ENCODE measurements at places on chromosomes 16 and 17.
A peak's percentile ranks its signal among the peaks of the same experiment; 100 is the strongest.

DNA sequence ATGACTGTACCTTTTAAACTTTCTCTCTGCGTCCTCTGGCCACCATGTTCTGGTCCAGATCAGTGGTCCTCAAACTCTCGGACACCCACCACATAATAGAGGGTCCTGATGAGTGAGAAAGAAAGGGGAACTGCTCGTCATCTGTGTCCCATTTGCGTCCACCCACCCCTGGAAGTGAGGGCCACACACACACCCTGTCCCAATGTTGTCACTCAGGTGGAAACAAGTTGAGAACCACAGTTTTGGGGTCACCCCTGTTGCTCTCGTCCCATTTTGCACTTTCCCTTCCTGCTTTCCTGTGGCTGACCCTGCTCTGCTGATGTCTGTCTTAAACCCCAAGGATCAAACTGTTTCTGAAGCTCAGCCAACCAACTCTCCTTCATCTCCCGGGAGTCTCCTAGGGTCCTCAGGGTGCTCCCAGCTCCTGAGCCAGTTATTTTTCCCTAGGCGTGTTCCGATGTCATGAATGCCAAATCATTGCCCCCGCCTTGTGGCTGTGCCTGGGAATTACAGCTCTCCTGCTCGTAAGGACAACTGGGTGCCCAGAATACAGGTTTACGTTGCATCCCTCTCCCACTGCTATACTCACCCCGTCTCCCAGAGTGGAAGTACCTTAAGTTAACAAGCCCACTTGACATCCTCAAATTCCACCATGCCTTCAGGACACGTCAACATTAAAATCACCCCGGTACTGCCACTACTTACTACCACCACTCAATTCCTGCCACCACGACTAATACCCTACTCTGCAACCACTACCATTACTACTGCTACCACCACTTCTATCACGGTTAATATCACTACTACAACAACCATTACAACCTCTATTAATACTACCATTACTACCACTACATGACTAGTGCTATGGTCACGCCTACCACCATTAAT, 26.0 kb upstream of the HNF1B start:
- peak; percentile 23 for DNase-seq

DNA sequence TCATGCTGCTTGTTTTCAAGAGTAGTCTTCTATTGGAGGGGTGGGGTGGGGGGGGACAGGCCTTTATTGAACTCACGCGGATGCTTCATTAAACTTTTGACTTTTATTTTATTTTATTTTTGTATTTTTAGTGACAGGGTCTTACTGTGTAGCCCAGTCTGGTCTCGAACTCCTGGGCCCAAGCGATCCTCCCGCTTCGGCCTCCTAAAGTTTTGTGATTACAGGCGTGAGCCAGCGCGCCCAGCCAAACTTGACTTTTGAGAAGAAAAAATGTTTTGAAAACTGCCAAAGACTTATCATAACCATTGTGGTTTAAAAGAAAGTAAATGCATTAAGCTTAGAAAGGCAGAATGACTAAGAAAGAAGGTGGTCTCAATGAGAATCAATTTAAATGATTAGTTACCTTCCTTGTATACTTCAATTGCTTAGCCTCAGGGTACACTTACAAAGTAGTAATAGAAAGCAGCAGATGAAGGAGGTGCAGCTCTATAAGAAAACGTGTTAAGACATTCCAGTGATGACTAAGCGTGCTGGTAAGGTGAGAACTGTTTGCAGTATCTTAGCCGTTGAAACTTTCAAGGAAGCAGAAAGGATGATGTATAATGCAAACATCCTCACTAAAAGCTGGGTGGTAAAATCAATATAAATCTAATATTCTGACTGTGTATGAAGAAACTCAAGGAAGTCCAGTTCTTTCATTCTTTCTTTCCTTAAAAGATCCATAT, 1.2 kb downstream of the AP2B1 start:
- DNase-seq = no peak

DNA sequence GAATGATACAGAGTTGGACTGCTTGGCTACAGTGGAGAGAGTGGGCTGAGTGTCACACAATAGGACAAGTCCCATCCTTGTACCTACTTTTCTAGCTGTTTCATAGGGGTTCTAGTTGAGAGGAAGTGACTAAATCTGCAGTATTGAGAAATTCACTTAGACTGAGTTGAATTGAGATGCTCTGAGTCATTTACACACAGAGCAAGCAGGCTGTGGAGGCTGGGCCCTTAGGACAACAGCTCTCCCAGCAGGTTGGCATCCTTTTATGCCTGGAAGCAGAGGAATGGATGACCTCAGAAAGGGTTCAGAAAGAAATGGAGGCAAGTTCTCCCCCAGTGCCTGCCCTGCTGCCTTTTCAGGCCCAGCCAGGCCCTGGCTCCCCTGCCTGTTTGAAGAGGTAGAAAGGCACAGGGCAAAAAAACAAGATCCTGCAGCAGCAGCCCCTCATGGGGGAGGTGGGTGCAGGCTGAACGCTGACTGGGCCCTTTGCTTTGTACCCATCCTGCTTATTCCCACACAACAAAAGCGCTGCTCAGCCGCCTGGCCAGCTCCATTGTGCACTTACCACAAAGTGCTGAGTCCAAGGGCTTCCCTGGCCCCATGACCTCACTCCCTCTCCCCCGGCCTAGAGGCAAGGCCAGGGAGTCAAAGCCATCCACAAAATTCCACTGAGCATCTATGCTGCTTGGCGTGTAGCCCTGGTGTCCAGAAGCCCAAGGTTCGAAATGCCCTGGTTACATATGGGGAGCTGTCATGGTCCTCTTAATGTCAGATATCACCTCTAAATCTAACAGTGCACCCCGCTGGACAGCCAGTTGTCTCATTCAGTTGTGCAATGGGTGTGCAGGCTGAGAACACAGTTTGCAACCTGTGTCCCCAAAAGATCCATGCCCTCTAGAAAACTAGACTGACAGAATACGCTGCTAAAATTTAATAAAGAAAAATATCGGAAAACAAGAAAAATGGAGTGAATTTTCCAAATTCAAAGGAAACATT, 5.4 kb upstream of the CRYBA1 start:
- DNase-seq = no peak

- no peak for DNase-seq
These were observed 258.5 kb downstream of the ZFHX3 start for GRCh38 chr16:72789465-72789864.

DNA sequence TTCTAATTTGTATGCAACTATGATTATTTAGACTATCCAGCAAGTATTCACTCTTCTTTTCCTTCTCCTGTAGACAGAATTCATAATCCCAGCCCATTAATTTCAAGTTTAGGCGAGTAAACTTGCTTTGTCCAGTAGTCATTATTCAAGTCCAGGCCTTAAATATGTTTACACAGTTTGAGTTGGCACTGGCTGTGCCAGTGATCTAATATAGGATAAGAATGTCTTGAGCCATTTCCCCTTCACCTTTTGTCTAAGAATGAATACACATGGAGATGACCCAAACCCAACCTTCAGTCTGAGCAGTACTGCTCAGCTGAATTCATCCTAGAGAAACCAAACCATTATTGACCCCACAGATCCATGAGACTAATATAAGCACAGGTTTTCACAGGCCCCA, 930.4 kb upstream of the CDH8 start:
- DNase-seq = no peak

DNA sequence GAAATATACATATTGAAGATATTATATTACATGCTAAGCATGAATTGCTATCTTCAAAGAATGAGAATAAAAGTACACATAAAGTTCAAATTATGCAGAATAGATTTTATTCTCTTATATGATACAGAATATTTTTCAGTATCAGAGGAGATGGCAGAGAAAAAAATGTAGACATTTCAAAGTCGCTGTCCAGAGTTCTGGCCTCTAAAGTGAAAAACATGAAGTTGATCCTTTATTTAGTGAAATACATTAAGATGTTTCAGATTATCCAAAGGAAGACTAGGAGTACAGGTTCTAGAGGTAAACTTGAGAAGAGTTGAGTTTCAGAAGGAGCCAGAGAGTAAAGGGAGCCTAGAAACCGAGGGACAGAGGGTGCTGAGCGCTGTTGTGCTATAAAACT, 303.6 kb downstream of the UTP18 start:
- no peak for DNase-seq

DNA sequence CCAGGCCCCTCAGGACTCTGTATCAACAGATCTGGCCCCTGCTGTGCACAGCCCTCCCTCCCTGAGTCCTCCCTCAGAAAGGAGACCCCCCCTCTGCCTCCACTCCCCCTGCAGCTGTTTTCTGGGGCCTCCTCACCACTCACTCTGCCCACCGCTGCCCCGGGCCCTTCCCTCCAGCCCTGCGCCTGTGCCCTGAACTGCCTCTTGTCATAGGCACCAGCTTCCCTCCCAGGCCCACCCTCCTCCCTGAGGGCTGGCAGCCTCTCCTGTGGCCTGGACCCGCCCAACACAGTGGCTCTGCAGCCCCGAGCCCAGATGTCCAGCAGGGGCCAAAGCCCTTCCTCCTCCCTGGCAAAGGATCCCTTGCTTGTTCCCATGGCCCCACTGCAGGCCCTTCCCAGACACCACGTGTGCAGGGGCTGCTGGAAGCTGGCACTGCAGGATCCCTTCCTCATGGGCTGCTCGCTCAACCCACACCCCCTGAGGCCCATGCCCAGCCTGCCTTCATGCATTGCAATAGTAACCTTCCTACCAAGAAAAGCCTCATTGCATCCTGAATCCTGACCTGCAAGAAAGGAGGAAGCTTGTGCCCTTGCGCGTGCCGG, 25.8 kb downstream of the GNPTG start:
- DNase-seq = no peak

- DNase-seq = no peak
These were observed 14.7 kb downstream of the TNS4 start for GRCh38 chr17:40486522-40487370.

DNA sequence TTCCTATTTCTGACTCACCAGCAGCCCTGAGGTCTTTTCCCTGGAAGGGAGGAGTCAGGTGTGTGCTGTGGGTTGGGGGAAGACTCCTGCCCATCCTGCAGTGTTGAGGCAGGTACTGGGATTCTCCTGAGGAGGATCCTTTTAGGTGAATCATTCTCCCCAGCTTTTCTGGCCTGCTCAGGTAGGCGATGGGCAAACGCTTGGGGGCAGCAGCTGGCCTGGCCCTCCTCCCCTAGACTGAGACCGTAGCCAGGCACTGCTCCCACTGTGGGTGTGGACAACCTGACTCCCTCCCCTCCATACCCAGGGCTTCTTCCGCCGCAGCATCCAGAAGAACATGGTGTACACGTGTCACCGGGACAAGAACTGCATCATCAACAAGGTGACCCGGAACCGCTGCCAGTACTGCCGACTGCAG, 15.1 kb downstream of the GJD3 start:
- DNase-seq = peak; percentile 20

GRCh38 chr17:57356719-57357391, 100.5 kb downstream of the MSI2 start:
- peak; percentile 38 for DNase-seq

GRCh38 chr16:85321509-85322271, 209.4 kb upstream of the CIBAR2 start:
- DNase-seq = no peak

- no peak for DNase-seq
These were observed 20.4 kb downstream of the ADGRG5 start for GRCh38 chr16:57562669-57563486.

GRCh38 chr17:40058186-40058784, 4.1 kb upstream of the MED24 start:
- no peak for DNase-seq

DNA sequence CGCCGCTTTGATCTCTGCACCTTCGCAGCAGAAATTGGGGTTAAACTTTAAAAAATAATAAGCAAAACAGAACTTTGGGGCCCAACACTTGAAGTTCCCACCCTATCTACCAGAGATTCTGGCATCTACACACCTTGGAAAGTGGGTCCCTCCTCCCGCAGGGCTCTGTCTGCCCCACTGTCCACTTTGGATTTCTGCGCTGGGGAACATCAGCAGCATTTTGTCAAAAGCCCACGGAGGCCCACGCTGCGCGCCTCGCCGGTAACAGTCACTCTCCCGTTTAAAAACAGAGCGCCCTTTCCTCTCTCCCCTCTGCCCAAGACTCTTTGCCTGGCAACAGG, 725 bp upstream of the WNT9B start:
- no peak for DNase-seq

GRCh38 chr16:48542020-48542473, 67.9 kb downstream of the N4BP1 start:
- DNase-seq = peak; percentile 62

DNA sequence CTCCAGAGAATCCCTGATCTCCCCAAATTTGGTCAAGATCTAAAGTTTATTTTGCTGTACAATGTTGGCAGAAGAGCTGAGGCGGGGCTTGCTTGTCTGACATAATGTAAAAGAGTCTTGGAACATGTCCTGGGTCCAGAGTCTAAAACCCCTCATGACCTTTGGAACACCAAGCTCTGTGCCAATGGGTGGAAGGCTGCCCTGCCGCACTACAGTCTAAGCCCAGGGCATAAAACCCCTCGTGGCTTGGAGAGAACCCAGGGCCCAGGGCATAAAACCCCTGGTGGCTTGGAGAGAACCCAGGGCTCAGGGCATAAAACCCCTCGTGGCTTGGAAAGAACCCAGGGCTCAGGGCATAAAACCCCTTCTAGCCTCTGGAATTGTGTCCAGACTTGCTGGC, 36.7 kb downstream of the CCDC57 start:
- no peak for DNase-seq

GRCh38 chr16:6009151-6009550, 911.6 kb upstream of the EEF2KMT start:
- DNase-seq = no peak

GRCh38 chr16:85286066-85286831, 174.0 kb upstream of the CIBAR2 start:
- no peak for DNase-seq

DNA sequence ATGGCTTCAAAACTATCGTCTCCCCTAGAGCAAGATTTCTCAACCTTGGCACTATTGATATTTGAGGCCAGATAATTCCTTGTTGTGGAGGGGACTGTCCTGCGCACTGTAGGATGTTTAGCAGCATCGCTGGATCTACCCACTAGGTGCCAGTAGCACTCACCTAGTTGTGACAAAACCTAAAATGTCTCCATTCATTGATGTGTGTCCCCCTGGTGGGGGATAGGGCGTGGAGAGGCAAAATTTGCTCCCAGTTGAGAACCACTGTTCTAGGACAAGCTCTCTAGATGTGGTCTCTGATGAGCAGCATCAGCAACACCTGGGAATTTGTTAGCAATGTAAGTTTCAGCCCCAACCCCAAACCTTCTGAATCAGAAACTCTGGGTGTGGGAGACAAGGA, 259.0 kb downstream of the XYLT1 start:
- DNase-seq = peak; percentile 34

DNA sequence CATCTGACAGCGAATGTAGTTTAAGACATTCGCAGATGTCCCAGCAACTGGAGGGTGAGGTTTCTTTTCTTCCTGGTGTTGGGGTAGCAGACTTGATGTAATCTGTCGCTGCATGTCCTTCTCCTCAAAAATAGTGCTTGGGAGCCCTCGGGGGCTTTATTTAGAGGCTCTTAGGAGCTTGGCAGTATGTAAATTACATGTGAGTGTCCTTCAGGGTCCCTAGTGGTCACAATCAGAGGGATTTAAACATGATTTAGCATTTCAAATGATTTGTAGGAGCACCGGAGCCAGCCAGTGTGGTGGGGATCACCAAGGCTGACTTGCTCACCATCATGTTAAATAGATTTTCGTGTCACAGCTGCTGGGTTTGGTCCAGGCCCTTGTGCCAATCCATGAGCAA, 8.8 kb upstream of the SALL1 start:
- DNase-seq = no peak

All from B cell (primary cell).